ENCODE measurements at places on chromosomes 12 and 14.

DNA sequence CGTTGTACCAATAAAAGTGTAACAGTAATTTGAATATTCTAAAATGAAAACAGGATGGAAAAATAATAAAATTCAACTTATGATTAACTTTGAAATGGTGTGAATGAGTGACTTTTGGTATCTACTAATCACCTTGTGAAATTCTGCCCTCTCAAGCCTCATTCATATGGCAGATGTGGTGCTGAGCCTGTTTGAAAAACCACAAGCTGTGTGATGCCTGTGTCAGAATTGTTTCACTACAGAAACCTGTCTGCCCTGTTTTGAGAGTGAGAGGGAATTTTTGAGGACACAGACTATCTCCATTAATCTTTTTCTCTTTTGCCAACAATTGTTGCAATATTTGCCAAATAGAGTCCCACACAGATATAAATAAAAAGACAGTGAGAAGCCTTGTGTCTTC lies 3.9 kb upstream of the RNU6-7 start:
- no peak for DNase-seq

- DNase-seq, result peak; percentile 39
Observed at GRCh38 chr14:60346706-60347105, 97.7 kb downstream of the PPM1A start.

DNA sequence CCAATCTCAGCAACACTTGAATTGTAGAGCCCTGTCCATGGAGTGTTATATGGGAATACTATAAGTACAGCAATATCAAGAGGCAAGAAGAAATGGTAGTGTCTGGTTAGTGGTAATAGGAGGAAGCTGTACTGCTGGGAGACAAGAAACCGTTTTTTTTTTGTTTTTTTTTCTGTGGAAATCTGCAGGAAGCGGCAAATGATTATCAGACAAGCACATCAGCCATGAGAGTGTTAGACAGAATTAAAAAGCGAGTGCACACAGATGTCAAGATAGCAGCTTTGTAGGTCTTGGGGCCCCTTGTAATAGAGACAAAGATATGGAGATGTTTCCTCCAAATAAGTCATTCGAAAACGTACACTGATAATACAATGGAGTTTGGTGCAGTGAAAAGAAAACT lies 6.7 kb downstream of the TESPA1 start:
- no peak for DNase-seq

- DNase-seq, result no peak
Observed at GRCh38 chr14:26332966-26333365, 264.9 kb downstream of the NOVA1 start.

Measured in dermis blood vessel endothelial cell (primary cell).